ENCODE measurements at places on chromosomes 7 and 10.

DNA sequence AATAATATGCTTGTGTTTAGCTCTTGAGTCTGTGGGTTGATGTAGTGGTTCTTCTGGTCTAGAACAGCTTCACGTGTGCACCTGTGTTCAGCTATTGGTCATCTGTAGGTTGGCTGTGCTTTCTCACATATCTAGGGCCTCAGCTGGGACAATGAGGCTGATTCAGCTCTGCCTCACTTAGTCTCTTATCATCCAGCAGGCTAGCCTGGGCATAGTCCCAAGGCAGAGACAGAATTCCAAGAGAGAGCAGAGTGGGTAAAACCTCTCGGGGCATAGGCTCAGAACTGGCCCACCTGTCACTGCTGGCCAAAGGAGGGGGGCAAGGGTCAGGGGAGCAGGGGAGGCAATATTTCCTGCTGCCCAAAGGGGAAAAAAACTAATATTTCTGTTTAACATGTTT, 32.0 kb upstream of the MXI1 start:
- DNase-seq: no peak

DNA sequence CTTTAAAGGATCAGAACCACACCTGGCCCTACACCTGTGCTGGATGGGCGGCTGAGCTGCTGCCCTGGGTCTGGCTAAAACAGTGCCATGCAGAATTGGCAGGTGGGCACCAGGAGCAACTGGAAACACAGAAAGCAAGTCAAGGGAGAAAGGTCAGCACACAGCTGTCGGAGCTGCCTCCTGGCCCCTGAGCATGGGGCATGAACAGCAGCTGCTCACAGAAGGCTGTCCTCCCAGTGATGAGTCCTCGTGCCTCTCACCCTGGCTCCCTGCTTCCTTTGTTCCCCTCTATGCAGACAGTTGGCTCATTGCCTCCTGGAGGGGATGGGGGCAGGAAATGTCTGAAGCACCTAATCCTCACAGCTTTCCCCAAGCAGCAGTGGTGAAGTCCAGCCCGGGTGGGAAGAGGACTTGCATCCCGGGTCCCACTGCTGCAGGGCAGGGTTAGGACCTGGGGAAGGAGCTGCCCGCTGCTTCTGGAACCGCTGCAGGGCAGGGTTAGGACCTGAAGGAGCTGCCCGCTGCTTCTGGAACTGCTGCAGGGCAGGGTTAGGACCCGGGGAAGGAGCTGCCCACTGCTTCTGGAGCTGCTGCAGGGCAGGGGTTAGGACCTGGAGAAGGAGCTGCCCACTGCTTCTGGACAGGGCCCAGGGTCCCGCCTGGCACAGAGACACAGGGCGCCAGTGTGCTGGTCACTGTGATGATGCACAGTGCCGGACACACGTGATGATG, 37.3 kb downstream of the VIPR2 start:
- no peak for DNase-seq

DNA sequence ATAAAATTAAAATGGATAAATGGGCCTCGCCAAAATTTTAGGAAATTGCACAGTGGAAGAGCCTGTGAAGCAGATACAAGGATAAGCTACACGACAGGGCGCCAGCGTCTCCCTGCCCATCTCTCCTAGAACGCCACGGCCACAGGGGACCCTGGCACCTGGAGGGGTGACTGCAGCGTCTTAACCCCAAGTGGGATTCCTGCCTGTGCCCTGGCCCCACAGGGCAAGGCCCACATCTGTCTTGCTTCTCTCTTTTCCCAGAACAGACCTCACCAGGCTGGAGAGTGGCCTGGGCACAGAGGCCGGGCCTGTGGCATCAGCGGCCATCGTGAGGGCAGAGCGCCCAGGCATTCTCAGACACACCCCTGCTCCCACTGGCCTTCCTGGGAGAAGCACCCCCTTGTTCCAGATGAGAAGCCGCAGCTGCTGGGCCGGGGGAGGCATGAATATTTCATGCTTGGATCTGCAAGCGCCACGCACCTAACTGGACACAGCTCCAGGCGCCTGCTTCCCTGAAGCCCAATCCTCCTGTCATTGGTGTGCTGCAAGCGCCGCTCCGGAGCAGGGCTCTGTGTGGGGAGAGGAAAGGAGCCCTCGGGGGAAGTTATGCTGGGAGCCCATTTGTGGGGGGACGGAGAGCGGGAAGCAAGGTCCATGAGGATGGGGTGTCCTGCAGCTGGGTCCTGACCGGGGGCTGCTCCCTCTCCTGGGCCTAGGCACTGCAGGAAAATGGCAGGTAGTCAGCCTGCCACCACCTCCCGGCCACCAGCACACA, 153.5 kb downstream of the ELFN1 start:
- no peak for DNase-seq

DNA sequence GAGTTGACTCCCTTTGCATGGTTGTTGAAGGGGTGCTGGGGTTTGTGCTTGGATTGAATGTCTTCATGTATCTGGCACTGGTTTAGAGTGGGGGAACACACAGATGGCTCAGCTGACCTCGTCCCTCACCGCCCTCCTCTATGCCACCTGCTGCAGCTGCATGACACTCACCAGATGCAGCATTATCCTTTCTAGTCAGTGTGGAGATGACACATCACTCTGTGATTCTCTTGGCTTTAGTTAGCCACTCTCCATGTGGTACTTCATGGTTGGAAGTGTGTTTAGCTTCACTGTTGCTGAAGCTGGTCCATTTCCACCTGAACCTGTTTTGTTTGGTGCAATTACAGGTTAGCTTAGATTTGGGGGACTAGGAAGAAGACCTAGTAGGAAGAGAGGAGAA, 56.3 kb upstream of the BMPER start:
- DNase-seq: no peak

DNA sequence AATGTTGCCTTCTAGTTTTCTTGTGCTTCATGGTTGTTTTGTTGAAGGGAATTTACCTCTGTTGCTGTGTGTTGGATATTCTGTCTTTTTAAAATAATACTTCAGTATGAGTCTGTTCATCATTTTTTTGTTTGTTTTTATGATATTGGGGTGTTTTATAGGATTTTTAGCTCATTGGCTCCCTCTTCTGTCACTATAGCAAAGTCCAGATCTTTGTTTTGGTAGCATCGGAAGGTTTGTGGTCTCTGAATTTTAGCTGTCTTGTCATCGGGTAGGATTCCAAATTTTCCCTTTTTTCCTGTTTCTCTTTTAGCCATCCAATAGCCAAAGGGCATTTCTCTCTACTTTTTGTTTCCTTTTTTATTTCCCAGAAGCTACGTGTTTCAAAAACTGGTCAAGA, 91.4 kb downstream of the EXOC4 start:
- DNase-seq: no peak

GRCh38 chr10:2054728-2055127, 317.4 kb upstream of the ADARB2 start:
- no peak for DNase-seq

GRCh38 chr10:9833942-9834341, 1183.7 kb upstream of the CELF2 start:
- DNase-seq: no peak

GRCh38 chr7:16428672-16429071, 7.3 kb upstream of the CRPPA start:
- DNase-seq: no peak

DNA sequence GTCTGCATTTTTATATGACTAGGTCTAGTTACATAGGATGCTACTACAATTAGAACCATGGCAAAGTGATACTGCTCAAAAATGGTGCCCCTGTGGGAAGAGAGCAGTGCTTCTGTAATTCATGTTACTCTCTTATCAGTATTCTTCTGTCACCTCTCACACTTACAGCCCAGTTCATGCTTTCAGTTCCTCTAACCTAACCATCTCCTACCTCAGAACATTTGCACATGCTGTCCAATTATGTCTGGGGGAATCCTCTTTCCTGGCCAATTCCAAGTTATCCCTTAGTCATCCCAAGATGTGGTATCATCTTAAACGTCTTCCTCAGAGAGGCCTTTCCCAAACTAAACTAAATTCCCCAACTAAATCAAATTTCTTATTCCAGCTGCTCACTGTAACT, 190.2 kb downstream of the RELN start:
- no peak for DNase-seq

GRCh38 chr7:99123571-99124033, 20.3 kb downstream of the SMURF1 start:
- DNase-seq: no peak

DNA sequence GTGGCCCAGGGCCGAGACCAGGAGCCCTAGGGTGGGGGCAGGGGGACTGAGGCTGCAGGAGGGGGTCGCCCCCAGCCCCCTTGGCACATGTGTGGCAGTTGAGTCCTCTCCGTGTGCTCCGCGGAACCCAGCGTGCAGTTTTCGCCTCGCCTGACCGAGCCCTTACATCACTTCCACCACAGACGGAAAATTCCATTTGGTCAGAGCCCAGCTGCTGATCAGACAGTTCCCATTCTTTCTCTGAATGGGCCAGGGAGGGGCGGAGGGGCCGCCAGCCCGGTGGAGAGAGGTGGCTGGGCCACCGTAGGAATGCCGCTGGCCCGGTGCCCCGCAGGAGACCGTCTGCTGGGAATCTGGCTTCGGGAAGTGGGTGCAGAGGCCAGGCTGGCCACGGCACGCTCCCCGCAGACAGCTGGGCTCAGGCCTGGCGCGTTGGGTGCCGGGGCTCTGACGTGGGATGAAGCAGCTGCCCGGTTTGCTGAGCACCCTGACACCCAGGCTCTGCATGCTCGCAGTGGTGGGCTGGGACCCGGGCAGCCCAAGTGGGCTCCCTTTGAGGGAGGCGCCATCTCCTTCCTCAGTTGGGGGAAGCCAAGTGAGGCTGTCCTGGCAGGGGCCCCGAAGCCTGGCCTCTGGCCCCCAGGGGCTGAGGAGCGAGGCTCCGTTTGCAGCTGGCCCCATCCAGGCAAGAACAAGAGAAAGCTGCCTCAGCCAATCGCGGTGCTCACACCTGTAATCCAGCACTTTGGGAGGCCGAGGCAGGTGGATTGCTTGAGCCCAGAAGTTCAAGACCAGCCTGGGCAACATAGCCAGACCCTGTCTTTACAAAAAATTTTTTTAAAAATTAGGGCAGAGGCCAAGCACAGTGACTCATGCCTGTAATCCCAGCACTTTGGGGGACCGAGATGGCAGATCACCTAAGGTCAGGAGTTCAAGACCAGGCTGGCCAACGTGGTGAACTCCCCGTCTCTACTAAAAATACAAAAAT, 9.9 kb downstream of the TTYH3 start:
- DNase-seq: no peak

DNA sequence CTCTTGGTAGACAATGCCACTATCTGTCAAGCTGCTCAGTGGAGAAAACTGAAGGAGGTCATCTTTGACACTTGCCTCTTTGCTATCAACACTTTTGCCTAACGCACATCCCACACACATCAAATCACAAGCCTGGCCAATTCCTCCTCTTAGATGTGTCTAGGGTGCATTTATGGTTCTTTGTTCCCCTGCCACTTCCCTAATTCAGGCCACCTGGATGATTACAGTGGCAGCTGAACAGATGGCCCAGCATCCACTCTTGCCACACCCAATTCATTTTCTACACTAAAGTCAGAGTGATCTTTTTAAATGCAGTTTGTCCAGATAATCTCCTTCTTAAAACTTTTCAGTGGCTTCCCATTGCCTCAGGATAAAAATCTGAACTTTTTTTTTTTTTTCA, 58.6 kb downstream of the LAMB4 start:
- no peak for DNase-seq

DNA sequence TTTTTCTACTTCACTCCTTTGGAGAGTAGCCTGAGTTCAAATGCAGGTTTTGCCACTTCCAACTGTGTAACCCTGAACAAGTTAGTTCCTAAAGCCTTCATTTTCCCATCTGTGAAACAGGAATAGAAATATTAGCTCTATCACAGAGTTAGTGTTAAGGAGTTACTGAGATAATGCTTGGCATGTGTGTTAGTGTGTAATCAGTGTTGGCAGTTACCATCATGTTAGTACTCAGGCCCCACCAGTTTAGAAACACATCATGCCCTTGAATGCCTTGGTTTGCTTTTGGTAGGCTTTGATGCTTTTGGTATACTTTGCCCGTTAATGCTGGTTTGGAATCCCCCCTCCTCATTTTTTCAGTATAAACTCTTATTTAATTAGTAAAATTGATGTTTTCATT, 119.7 kb downstream of the WNT2 start:
- no peak for DNase-seq

DNA sequence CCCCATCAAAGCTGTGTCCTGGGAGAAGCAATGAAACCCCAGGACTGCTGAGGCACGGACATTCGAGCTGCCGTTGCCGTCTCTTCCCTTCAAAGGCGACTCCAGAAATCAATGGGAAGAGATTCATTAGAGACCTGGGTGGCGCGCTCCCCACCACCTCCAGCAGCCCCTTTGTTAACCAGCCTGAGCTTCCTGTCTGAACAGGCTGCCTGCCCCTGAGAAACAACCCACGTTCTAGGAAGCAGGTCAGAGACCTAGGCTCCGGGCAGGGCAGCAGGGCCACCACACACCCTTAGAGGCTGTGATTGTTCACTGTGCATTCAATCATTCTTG, 110.9 kb upstream of the PPIF start:
- no peak for DNase-seq

GRCh38 chr7:42193471-42194129, 43.4 kb downstream of the GLI3 start:
- DNase-seq: no peak

GRCh38 chr10:13971601-13972475, 358.9 kb downstream of the FRMD4A start:
- no peak for DNase-seq

DNA sequence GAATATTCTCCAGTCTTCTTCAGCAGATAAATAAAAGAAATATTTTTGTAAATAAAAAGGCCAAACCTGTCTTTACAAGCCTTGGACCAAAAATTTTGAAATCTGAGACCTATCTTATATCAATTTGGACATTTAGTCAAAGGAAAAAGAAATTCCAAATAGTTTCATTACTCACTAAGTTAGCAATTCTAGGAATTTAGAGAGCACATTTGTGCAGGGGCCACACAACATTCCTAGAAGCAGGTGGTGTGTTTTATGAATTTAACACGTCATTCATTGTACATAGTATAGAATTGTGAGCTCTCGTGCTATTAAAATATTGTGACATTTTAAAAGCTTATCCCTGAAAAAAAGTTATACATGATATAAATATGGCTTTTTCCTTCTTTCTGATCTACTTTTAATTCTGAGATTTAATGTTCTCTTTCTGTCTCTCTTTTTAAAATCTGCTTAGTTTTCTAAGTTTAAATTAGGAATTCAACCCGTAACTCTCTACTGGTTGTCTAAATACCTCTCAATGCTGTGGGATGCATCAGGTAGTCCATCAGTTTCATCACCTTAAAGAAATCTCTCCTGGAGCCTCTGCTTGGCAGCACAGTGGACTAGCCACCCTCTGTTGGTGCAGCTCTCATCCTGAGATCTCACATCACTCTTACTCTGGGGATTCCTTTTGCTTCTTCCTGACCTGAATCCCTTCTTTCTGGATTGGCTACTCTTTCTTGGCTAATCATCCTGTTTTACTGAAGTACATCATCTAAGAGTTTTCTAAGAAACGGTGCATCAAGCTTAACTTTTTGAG, 124.5 kb downstream of the SEMA3E start:
- DNase-seq: no peak

GRCh38 chr7:139620676-139621344, 97.3 kb downstream of the CLEC2L start:
- DNase-seq: no peak
